Fibroblast of skin of left biceps (primary cell): ENCODE measurements at places on chromosomes 1 and 21.
A peak's percentile ranks its signal among the peaks of the same experiment; 100 is the strongest.

GRCh38 chr1:233034836-233035235 lies 84.4 kb downstream of the NTPCR start:
- DNase-seq, result no peak

- DNase-seq, result no peak
Observed at GRCh38 chr1:243837907-243838535, 12.0 kb downstream of the AKT3 start.

DNA sequence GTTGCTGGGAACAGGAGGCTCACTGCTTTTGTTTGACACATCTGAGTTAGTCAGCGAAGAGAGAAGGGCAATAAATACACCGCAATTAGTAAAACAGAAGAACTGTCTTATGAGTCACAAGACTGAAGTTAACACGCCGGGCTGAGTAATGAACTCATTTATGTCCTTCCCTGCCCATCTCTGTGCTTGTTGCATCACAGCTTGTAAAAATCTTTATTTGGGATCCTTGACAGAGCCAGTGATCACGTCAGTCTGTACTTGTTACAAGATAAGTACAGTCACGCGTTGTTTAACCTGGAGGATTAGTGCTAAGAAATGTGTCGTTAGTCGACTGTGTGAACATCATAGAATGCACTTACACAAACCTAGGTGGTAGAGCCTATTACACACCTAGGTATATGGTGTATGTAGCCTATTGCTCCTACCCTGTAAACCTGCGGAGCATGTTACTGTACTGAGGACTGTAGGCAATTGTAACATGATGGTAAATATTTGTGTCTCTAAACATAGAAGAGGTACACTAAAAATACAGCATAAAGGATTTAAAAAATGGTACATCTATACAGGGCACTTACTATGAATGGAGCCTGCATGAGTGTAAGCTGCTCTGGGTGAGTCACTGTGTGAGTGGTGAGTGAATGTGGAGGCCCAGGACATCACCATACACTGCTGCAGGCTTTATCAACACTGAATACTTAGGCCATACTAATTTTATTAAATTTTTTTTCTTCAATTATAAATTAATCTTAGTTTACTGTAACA lies 272.2 kb downstream of the TNR start:
- peak; percentile 1 for DNase-seq

DNA sequence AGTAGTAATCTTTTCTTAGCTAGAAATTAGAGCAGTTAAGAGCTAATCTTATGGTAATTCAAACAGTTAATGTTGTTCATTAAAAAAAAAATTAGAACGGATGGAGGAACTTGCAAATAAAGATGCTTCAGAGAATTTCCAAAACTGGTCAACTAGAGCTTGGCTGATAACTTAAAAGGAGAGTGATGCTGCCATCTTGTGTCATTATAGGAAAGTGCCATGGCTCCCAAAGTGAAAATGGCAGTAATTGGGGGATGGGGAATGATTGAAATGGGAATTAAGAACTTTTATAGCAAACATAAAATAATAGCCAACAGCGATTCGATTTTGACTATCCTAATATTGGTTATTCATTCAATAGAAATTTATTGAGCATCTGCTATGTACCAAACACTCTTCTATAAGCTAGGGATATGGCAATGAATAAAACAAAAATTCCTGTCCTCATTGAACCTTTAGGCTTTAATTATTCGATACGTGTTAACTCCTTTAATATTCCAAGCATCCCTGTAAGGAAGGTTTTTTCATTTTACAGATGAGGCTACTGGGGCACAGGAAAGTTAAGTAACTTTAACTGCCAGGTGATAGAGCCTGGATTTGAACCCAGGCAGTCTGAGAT lies 5.7 kb upstream of the PLPP3 start:
- peak; percentile 49 for DNase-seq

- DNase-seq, result no peak
Observed at GRCh38 chr1:222905151-222905550, 90.3 kb downstream of the DISP1 start.

DNA sequence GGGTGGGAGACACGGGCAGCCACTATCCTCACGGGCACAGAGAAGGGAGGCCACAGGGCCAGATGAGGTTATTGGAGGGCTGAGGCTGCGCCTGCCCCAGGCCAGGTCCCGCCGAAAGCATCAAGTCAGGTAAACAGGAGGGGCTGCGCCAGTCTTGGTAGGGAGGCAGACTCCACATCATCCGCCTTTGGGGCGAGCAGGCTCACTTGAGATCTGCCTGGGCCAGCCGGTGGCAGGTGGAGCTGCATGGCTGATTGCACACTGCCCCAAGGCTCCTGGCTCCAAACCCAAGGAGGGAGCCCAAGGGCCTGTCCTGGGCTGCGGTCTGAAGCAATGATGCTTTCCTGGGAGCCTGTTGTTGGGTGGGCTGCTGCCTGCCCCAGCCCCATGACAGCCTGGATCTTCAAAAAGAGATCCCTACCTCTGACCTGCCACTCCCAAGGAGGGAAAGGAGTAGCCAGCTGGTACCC lies 4.6 kb downstream of the SMIM1 start:
- DNase-seq, result no peak

DNA sequence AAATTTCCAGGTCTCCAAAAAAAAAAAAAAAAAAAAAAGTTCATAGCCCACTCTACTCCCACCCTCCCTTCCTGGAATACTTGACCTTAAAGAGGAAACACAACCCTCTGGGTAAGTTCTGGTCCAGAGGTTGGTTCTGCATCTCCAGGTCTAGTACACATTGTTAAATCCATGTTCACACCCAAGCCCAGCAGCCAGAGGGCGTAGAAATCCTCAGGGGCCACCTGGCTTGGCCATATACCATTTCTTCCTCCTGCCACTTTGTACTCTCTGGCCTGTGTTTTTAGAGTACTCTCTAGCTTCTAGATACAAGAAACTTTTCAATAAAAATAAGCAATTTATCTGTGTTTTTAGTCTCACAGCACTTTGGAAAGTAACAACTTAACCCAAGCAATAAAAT lies 89.3 kb downstream of the PHTF1 start:
- no peak for DNase-seq

- no peak for DNase-seq
Observed at GRCh38 chr1:228109962-228110488, 926 bp upstream of the MRPL55 start.

DNA sequence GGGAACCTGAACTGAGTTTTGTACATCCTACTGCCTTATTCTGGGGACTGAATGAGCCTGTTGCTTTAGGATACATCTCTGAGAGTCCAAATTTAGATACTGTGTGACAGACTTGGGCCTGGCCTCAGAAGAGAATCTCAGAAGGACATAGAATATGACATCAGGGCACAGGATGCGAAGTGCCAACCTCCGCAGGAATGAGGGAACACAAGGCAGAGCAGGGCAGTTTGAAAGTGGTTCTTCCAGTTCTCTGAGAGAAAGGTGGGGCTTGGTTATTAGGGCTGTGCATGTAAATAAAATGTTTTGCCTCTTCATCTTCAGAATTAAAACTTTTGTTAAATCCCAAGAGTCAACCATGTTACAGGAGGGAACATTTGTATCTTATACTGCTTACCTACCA lies 23.1 kb downstream of the TRAF5 start:
- no peak for DNase-seq

- DNase-seq, result no peak
Observed at GRCh38 chr1:26353976-26354820, at the start of gene CRYBG2. Gene CRYBG2 (minus strand): TSS chr1:26354130. CDS start chr1:26346657, 7,473 bp downstream.

- no peak for DNase-seq
Observed at GRCh38 chr1:14605945-14606344, 7.5 kb downstream of the KAZN start.

- DNase-seq, result no peak
Observed at GRCh38 chr1:27994060-27994459, 34.3 kb downstream of the XKR8 start.

GRCh38 chr1:78048446-78048845 lies 2.7 kb downstream of the GIPC2 start:
- no peak for DNase-seq

GRCh38 chr1:162676087-162676486 lies 43.8 kb downstream of the DDR2 start:
- DNase-seq, result no peak

DNA sequence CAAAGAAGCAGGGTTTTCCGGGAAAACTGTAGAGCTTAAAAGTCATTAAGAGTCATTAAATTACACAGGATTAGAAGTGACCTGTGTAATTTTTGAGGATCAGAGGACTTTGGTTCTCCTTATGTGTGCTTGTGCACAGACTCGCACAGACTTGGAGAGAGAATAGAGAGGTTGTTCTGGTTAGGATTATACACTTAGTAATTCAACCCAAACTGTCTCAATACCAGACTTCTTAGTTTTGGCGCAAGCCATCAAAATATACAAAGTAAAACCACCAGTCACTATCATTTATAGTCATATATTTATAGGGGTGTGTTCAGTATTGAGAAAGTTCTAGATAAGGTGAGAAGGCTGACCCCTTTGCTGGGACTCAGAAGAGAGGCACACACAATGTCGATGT lies 112.3 kb downstream of the HLX start:
- DNase-seq, result no peak

GRCh38 chr1:29767088-29767685 lies 530.9 kb downstream of the PTPRU start:
- DNase-seq, result no peak

GRCh38 chr21:27033471-27033870 lies 66.6 kb upstream of the ADAMTS5 start:
- no peak for DNase-seq

- no peak for DNase-seq
Observed at GRCh38 chr1:23922321-23922943, 9.3 kb upstream of the CNR2 start.

GRCh38 chr1:43977376-43978263 lies 1.4 kb upstream of the B4GALT2 start:
- no peak for DNase-seq

DNA sequence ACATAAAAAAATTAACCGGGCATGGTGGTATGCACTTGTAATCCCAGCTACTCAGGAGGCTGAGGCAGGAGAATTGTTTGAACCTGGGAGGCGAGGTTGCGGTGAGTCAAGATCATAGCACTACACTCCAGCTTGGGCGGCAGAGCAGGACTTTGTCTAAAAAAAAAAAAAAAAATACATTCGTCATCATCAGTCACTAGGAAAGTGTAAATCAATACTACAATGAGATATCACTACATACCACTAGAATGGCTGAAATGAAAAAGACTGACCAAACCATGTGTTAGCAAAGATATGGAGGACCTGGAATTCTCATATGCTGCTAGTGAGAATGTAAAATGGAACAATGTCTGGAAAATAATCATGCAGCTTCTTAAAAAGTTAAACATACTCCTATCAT lies 9.3 kb downstream of the SPATA45 start:
- DNase-seq, result no peak

- no peak for DNase-seq
Observed at GRCh38 chr1:9715536-9716226, 64.2 kb downstream of the PIK3CD start.

- DNase-seq, result peak; percentile 89
Observed at GRCh38 chr21:28421716-28422524, 570.8 kb downstream of the LTN1 start.

- no peak for DNase-seq
Observed at GRCh38 chr1:24659993-24660665, 17.0 kb downstream of the SRRM1 start.

DNA sequence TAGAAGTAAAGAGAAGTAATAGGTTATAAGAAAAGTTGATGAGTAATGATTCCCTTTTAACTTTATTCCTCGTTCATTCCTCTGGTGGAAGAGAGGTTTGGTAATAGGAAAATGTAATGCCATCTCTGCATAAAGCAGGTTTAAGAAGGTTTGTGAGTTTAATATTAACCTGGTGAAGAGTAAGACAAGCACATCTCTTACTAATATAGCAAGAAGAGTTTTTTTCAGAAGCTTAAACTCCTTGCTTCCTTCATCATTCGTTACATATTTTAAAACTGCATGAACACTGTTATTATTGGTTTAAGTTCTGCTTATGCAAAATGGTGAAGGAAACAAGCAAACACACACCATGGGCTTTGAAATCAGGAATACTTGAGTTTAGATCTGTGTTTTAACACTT lies 9.2 kb upstream of the PLA2G4A start:
- DNase-seq, result no peak

GRCh38 chr1:171014880-171015279 lies 75.8 kb upstream of the FMO3 start:
- no peak for DNase-seq

DNA sequence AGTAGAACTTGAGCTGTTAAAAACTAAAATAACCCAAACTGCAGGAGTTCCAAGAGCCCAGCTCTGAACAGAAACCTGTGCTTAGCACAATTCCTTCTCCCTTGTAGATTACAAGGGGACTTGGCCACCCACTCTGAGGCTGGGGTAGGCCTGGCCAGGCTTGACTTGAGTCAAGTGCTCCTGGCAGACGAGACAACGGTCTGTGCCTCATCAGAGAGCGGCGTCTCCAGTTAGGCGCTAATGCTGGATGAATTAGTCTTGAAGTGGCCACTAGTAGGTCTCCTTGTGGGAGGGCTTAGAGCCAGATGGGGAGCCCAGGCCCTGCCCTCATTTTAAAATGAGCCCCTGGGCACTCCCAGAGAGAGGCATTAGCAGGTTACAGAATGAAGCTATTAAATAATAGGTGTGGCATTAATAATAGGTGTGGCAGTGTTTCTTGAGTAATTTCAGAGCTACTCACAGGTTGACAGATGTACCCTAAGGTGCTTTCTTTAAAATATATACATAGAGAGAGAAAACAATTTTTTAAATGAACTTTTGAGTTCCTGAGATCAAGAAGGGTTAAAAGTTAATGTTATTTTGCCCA lies 1.1 kb downstream of the EEIG2 start:
- no peak for DNase-seq

GRCh38 chr1:19028110-19028509 lies 71.6 kb upstream of the IFFO2 start:
- no peak for DNase-seq

DNA sequence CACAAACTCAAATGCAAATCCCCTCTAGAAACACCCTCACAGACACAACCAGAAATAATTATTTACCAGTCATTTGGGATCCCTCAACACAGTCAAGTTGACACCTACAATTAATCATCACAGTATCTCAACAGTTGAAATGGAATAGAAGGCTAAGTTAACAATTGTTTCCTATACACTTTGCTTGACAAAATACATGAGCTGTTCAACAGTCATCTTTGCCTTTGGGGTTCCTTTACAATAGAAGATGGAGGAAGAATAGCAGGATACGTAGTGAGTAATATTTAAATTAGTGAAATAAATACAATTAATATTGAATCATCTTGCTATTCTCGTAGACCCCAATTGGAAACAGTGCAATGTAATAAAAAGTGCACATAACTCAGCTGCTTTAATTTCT lies 487.3 kb upstream of the ADAMTS5 start:
- no peak for DNase-seq

DNA sequence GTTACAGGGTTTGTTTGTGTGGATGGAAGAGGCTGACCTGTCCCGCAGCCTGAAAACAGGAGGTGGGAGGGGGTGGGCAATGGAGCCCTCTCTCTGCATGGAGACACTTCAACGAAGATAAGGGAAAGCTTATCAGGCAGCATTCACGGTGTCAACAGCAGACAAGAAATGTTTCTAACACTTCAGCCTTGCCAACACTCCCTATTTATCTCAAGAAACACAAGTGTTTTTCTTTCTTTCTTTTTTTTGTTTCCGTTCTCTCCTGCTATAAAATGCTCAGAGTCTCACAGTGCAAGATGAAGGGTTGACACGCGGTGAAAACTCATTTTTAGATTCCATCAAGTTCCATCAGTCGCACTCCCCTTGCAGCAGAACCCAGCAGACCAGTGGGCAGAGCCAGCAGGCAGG lies 594.4 kb downstream of the MATN1 start:
- DNase-seq, result no peak
